ENCODE measurements at places on chromosomes 1 and 21. TPM values are rescaled to one million over a fixed set of nuclear protein-coding genes. Genes with fewer than 3 reads are reported as not detected.
A peak's percentile ranks its signal among the peaks of the same experiment; 100 is the strongest.

Gene NUP210L
- total RNA-seq, result 0.07 TPM

GRCh38 chr1:224124220-224124619, 10.3 kb downstream of the FBXO28 start:
- DNase-seq, result no peak

Gene LRRC39
- 0.34 TPM for total RNA-seq

DNA sequence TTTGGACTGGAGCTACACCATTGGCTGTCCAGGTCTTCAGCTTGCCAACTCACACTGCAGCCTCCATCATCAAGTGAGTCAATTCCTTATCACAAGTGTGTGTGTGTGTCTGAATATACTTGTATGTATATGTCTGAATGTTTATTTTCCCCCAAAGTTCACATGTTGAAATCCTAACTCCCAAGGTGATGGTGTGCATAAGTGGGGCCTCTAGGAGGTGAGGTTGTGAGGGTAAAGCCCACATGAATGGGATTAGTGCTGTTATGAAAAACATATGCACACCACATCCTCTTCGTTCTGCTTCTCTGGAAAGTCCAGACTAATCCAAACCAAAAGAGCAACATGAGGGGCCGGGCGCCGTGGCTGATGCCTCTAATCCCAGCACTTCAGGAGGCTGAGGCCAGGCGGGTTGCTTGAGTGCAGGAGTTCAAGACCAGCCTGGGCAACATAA, 48.7 kb upstream of the LBR start:
- peak; percentile 63 for DNase-seq

Gene PGLYRP3
- total RNA-seq, result not detected

Gene BCL2L15
- total RNA-seq, result 0.40 TPM

GRCh38 chr1:101221945-101222429, 14.8 kb upstream of the S1PR1 start:
- DNase-seq, result no peak

Gene CYP4A22
- not detected for total RNA-seq

DNA sequence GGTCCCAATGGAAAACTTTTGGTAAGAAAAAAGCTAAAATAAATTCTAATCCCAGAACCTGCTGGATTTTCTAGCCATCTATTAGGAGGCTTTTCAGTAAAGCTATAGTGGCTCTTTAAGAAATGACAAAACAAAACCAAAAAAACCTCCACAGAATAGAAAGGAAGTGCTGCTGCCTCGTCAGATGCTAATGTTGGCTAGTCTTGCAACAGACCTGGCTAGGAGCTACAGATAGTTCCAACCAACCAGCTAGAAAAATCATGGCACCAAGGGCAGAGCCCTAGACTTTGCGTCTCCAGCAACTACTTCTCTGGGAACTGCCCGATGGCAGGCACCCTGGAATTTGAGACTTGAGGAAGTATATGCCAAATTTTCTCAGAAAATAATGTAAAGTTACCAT, 7.6 kb downstream of the CD101 start:
- DNase-seq, result peak; percentile 37

GRCh38 chr1:86981482-86982213, 67.2 kb downstream of the HS2ST1 start:
- no peak for DNase-seq

GRCh38 chr1:63772201-63772600, 1.6 kb upstream of the ROR1 start:
- no peak for DNase-seq

GRCh38 chr1:69671363-69672010, 103.8 kb downstream of the LRRC7 start:
- DNase-seq, result no peak

- no peak for DNase-seq
Observed at GRCh38 chr1:47561523-47562007, 123.7 kb downstream of the FOXD2 start.

GRCh38 chr1:49339043-49339442, 562.4 kb upstream of the BEND5 start:
- no peak for DNase-seq

DNA sequence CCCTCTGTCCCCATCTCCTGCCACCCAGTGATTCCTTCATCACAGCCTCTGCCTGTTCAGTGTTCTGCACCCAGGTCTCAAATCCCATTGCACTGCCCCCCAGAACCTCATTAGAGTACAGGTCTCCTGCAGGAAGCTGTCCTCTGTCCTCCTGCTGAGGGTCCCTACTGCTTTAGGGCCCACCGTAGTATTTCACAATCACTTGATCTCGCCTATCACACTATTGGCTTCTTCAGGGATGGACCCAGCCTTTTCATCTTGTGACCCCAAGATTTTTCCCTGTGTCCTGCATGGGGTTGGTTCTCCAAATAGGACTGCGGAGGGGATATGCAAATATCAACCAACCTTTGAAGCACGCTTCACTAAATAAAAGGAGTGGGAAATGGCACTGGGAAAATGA, 331.1 kb upstream of the AJAP1 start:
- DNase-seq, result no peak

Gene ACTN2
- total RNA-seq, result 0.18 TPM

DNA sequence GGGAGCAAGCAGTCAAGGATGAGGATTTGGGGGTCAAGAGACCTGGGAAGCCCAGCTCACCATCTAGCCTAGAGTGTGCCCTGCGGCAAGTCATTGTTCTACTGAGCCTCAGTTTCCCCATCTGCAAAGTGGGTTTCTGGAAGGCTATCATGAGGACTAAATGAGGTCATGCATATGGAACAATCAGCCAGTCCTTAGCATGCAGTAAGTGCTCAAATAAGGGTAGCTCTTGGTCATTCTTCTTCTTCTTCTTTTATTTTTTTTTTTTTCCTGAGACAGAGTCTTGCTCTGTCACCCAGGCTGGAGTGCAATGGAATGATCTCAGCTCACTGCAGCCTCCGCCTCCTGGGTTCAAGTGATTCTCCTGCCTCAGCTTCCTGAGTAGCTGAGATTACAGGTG, 99.9 kb upstream of the RUNX3 start:
- no peak for DNase-seq

DNA sequence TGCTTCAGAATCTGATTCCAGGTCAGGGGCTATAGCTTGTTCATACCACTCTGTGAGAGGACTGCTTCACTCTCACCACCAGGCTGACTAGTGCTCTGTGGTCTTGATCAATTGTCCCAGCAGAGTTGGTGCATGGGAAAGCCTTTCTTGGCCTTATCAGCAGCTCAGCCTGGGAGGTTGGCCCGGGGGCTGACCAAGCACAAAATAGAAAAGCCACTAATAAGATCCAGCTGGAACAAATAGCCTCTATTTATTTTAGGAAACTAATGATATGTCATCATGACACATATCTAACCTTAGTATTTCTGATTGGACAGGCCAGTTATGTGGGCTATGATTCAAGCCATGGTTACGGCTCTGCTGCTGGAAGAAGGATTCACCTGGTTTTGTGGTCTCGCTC, 134.2 kb downstream of the GDAP2 start:
- no peak for DNase-seq

Gene CD247
- total RNA-seq, result 224 TPM

- no peak for DNase-seq
Observed at GRCh38 chr21:44542716-44543115, 2.7 kb upstream of the KRTAP10-1 start.

DNA sequence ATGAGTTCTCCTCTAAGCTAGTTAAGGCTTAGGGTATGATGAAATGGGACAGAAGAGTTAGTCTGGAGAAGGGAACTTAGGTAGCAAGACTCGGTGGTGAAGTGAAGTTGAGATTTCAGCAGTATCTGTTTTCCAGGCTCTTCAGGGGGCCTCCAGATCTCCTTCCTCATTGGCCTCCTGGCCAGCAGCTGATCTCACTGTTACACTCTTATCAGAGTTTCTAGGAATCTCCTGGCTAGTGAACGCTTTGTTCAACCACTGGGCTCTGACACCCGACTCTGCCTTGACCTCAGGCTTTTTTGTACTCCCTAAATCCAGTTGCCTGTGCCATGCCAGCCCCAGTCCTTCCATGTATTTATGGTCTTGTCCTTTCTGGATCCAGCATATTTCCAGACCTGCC, 311.0 kb downstream of the ASTN1 start:
- no peak for DNase-seq

- DNase-seq, result no peak
Observed at GRCh38 chr1:14300991-14301703, 297.3 kb upstream of the KAZN start.

GRCh38 chr1:169236880-169237279, 130.4 kb downstream of the ATP1B1 start:
- no peak for DNase-seq

- no peak for DNase-seq
Observed at GRCh38 chr1:84583648-84584047, 9.4 kb upstream of the CTBS start.

DNA sequence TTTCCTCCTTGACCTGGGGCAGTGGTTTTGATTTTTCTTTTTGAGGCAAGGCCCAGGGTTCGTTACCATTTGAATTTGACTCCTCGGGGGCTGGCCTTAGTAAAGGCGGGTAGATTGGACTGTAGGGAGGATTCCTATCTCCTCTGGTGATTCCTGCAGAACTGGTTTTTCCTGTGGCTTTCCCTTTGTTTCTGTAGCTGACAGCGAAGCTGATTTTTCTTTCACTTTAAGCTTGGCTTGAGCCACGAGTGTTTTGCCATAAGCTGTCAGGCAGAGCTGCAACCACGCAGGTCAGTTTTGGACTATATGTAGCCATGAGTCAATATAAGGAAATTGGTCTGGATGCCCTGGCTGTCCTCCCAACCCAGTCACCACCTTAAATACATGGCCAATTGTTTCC, 28.7 kb upstream of the KCNJ15 start:
- no peak for DNase-seq

GRCh38 chr1:160862203-160863060, at the start of gene CD244:
Gene CD244, minus strand, starts transcription at chr1:160862887. Its CDS starts 210 bp downstream, at chr1:160862677.
- peak; percentile 86 for DNase-seq

DNA sequence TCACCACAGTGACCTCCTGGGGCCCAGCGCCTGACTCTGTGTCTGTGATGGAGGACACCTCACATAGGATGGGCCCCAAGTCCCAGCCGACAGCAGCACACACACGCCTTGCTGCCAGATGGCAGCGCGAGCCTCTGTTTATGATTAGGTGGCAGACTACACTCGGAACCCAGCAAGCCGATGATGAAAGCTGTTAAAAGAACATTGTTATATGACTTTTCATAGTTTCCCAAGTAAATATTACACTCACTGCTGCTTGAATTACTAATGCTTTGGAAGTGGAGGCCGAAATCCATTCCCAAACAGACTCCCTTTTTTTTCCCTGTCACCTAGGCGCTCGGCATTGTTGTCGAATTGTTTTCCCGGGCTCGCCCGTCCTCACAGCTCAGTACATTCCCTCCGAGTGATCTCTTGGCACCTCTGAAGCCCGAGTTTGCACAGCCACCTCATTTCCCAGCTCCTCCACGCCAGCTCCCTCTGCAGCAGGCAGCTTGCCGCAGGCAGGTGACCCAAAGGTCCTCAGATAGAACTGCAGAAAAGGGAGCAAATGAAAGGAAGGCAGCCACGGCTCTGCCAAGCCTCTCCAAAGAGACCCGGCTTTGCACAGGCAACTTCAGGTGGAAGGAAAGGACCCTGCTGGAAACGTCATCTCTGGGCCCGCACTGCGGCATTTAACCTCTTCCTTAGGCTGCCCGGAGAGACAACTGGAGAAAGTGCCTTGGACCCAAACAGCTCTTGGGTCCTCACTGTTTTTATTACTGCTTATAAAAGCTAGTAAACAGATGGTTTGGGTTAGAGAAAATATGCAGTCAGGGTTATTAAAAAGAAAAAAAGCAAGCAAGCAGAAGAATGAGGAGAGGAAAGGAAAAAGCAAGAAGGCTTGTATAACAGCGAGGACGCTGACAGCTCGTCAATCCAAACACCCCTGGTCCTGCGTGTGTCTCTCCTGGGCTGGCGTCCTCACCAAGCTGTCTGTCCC, 72.2 kb upstream of the SLC25A33 start:
- DNase-seq, result no peak

- no peak for DNase-seq
Observed at GRCh38 chr1:80248886-80249285, 1242.4 kb upstream of the ADGRL4 start.

DNA sequence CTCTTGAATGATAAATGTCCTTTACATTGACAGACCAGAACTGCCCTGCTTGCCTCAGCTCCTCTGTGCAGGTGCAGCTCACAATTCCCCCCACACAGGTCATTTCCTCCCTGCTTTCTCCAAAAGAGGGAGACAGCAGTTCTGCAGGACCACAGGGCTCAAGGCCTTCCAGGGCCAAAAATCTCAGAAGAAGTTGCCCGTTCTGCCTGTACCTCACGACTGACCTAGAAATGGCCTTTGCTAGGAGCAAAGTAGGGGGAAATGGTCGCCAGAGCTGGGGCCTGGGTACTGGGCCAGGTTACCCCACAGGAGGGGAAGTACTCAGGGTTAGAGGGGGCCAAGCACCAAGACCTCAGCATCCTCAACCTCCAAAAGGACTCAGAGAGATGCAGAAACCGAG, 11.1 kb downstream of the RNU1-2 start:
- no peak for DNase-seq

Gene CADM3
- not detected for total RNA-seq

GRCh38 chr1:8915446-8915845, 30.2 kb upstream of the CA6 start:
- no peak for DNase-seq

DNA sequence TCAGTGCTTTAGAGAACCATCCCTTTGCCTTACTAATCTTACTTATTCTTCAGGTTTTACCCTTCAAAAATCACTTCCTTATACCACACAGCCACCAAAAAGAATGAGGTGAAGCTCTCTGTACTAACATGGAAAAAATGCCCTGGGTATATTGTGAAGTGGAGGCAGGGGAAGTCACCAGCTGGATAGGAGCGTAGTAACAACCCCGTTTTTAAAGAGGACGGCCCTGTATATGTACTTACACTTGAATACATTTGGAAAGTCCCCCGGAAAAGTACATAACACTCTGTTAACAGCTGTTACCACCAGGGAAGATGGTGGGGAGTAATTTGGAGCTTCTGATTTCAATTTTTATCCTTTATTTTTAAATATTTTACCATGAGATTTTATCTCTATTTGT, 28.2 kb upstream of the KHDRBS1 start:
- DNase-seq, result peak; percentile 28

Gene GNG4
- total RNA-seq, result 2.2 TPM

DNA sequence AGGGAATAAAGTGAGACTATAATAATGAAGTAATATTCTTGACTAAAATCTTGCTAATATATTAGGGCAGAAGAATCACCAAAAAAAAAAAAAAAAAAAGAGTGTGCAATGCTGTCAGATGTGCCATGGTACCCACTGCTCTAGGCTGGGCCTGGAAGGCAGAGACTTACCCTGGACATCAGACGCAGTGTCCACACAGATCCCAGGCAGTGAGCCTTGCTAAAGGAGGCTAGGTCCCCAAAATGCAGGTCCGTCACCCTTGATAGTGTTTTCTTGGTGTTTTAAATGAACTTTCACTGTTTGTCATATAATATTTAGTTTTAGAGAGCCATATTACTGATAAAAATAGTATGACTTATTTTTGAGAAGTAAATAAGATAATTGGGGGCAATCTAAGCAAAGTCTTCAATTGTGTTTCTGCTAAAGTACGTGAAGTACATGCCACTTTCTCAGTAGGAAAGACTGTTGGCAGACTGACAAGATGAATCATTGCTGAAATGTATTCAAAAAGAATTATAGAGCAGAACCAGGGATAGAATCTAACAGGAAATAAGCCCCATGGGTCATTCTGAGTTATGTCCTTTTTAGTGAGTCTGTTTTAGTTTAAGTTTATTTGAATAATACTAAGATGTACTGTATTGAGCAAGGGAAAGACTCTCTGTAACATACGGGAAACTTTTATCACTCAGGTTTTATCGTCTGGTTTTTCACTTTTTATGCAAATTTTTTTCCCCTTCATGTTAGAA, 74.6 kb upstream of the PDC start:
- DNase-seq, result no peak

Data from activated CD8-positive, alpha-beta T cell treated with anti-CD3 and anti-CD28 coated beads for 36 hours (primary cell).